ENCODE measurements at places on chromosomes 3 and 15.

DNA sequence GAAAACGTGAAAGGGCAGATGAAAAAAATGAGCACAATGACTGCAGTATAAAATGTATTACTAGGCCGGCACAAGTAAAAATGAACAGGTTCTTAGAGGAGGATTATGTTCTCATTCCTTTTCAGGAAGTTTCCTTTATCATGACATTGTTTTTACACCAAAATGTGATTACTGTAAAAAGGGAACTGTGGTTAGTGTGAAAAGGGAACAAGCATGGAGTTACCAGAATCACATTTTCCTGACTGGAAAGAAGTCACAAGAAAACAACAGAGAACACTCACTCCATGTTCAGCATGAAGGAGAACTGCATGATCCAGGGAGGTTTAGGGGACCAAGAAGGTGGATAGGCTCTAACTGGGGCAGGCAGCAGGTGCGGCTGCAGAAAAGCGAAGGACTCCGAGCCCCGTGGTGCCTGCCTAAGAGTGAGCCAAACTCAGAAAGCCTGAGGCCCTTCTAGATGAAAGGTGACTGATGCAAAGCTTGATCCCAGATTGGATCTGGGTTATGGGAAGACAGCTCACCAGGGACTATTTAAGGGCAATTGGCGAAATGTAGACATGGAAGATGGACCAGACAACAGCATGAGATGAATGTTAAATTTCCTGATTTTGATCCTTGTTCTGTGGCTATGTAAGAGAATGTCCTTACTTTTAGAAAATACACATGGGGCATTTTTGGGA is 77.3 kb downstream of the CCR1 start:
- peak; percentile 81 for DNase-seq

GRCh38 chr15:85314633-85315032 is 65.8 kb upstream of the AKAP13 start:
- no peak for DNase-seq

GRCh38 chr15:70528816-70529215 is 234.5 kb downstream of the UACA start:
- DNase-seq = no peak

DNA sequence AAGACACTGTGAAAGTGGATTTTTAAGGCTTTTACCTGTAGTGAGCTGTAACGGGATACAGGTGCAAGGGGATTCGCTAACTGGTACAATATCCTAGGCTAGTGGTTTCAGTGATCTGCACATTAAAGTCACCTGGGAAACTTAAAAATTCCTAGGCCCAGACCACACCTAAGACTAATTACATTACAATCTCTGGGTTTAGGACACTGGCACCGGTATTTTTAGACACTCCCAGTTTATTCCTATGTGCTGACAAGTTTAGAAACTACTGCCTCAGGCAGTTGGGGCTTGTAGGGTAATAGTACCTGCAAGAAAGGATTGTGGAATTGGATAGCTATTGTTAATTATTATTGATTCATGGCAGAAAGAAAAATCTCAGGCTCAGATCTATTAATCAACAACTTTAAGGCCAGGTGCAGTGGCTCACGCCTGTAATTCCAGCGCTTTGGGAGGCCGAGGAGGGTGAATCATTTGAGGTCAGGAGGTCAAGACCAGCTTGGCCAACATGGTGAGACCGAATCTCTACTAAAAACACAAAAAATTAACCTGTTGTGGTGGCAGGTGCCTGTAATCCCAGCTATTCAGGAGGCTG is 50.4 kb upstream of the CASR start:
- no peak for DNase-seq

DNA sequence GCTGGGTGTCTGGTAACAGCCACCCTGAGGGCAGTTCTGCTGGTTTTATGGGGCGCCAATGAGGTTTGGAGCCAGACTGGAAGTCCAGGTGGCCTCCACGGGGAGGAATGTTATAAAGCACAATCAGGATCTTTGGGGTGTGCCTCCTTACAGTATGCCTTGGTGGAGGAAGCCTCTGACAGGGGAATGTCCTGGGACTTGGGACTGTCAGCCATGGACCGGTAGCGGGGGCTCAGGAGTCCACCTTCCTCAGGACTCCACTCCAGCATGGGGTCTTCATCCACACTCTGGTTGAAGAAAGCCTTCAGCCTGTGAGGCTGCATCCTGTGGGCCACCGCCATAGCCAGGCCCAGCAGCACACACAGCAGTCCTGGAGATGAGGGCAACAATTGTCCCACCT is 4.9 kb downstream of the DUOXA2 start:
- DNase-seq = no peak

- no peak for DNase-seq
Measured at GRCh38 chr3:168531116-168531515, 435.4 kb upstream of the GOLIM4 start.

DNA sequence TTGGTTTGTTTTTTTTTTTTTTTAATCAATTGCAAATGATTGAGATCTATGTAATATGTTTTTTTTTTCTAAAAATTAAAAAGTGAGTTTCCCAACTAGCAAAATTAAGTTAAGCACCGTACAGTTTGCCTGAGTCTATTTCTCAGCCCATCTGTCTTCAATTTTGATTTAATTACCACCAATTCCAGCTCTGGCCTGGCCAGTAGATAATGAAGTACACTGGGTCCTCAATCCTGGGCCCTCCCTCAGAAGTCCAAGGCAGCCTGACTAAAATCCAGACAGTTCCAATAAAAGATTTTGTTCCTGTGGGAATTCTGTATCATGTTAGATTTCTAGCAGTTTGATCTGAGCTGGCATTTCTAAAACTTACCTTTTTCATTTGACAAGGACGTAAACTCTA is 887.2 kb downstream of the NAALADL2 start:
- no peak for DNase-seq

DNA sequence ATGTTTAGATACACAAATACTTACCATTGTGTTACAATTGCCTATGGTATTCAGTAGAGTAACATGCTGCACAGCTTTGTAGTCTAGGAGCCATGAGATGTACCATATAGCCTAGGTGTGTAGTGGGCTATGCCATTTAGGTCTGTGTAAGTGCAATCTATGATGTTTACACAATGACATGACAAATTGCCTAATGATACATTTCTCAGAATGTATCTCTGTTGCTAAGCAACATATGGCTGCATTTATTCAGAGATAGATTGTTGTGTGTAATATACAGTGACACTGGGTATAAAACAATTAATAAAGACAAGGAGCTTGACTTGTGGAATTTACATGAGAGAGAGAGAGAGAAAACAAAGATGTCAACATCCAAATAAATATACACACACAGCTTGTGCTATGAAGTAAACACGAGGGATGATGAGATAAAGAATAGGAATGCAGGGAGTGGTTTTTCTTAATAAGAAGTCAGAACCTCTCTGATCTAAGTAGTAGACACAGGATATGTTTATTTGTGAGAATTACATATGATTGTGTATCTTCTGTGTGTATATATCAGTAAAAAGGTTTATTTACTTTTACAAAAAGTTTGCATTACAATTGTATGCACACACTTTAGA is 110.0 kb downstream of the KCNAB1 start:
- DNase-seq = no peak

DNA sequence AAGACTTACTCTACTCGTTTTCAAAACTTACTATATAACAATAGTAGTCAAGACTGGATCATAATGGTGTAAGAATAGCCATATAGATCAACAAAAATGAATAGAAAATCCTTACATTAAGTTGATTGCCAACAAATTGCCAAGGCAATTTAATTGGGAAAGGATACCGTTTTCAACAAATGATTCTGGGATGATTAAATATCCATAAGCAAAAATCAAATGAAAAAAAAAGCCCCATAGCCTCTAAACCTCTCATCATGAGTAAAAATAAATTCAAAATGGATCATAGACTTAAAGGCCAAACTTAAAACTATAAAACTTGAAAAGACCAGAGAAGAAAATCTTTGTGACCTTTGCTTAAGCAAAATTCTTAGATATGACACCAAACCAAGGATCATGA is 5.3 kb upstream of the SNRK start:
- no peak for DNase-seq

GRCh38 chr3:20197775-20198174 is 11.8 kb upstream of the SGO1 start:
- DNase-seq = no peak

DNA sequence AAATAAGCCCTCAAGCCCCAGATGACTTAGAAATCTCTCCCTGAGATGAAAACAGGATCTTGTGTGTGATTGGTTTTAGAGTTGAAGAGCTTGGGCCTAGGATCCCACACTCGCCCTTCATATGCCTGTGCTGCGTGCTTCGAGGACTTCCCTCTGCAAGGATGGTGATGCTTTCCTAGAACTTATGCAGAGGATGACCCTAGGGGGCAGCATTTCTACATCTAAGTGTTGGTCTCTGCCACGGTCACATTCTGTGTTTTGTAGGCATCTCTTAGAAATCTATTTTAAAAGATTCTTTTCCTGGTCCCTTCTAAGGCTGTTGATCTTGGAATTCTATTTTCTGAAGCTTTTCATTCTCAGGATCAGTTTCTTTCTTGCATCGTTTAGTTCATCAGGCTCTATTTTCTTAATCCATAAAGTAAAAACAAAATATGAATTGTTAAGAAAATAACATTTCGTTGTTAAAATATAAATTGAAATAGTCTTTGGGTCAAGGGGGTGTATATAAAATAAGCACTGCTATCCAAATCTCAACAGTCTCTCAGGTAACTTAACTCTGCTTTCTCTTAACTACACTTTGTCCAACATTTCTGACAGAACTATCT is 45.7 kb downstream of the WDR76 start:
- peak; percentile 58 for DNase-seq

DNA sequence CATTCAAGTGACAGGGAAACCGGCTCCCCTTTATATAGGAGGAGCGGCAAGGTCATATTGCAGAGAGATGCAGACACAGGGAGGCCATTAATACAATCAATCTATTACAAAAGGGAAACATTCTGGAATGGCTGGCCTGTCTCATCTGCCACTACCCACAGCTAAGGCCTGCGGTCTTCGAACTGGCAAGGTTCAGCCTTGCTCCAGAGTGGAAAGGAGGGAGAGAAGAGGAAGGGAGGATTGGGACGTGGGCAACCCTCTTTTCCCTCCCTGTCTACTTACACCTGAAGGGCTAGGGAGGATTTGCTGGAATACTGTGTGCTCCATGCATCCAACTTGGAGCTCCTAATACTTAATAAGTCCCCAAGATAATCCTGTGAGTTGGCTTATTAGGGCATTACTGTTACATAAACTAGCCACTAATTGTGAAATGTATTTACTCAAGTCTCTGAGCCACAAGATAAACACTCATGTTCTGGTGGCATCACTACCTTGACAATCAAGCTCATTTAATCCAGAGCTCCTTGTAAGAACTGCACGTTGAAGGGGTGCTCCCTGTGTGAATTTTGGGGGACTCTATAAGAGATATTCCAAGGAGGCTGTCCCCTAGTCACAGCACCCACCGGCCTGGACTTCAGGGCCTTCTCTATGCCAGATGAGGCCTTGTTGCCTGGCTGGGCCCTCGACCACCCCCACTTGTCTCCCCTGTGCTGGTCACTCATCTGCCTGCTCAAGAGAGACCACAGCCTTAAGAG is 19.7 kb upstream of the CCDC174 start:
- DNase-seq = no peak

GRCh38 chr3:151276038-151276686 is 2.2 kb downstream of the P2RY14 start:
- no peak for DNase-seq

DNA sequence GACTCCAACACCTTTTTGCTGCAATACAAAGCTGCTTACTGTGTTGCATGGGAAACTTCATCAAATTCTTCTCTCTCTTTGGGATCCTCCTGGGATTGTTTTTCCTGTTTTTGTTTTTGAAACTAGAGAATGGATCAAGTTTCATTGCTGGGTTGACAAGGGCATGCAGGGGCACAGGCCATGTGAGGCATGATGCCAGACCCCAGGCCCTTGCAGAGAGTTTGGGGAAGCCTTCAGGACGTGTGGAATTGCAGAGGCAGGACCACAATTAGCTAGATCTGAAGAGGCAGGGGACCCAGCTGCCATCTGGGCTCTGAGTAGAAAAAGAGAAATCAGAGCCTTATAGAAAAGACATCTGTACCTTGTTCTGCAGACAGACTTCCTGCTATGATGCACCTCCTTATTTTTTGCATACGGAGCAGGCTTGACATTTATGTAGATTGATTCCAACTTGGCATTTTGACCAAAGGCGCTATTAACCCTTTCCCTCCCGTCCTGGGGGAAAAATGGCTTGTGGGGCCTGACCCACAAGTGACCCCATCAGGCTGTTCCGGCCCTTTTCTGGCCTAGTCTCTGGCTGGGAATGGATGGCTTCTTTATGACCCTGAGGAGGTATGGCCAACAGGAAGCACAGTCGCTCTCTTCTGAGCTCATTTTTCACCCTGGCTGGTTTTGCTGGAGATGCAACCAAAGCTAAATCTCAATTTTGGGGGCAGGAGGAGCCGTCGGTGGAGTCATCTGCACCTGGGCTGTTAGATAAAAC is 44.3 kb upstream of the CHRNB4 start:
- DNase-seq = no peak

GRCh38 chr3:43362961-43363360 is 76.6 kb downstream of the SNRK start:
- no peak for DNase-seq
